ENCODE measurements at places on chromosomes 2 and 18. TPM values are rescaled to one million over a fixed set of nuclear protein-coding genes. Genes with fewer than 3 reads are reported as not detected.
A peak's percentile ranks its signal among the peaks of the same experiment; 100 is the strongest.

- DNase-seq = no peak
- H3K4me1 ChIP-seq = peaks cover 17% of the 10 kb centered on the region
- H3K27me3 ChIP-seq = peaks cover 38% of the 10 kb centered on the region
- no peak overlapping the region for H3K27ac ChIP-seq
These were observed 709.5 kb upstream of the ACVR2A start for GRCh38 chr2:147135376-147135775.

DNA sequence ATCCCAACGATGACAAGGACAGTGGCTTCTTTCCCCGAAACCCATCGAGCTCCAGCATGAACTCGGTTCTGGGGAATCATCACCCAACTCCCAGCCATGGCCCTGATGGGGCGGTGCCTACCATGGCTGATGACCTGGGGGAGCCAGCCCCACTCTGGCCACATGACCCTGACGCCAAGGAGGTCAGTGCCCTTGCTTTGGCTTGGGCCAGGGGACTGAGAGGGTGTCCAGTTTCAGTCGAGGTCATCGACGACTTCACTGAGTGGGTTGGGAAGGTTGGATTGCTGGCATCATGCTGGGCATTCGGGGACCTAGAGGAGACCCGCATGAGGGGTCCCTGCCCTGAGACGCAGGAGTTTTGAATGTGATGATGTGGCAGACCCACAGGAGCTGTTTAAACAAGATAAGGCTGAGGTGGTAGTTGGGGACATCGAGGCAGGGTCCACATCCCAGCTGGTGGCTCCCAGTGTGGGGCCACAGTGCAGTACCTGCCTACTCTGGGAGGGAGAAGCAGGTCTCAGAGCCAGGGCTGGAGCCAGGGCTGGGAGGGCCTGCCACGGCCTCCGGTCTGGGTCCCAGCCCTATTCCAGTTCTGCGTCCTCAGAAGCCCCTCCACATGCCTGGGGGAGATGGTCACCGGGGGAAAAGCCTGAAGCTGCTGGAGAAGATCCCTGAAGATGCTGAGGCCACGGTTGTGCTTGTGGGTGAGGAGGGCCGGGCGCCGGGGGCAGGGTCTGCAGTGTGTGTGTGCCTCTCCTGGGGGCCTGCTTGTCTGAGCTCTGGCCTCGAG is 6.0 kb downstream of the SLC4A3 start:
- no peaks in the 10 kb centered on the region for H3K27me3 ChIP-seq
- DNase-seq = no peak
- H3K27ac ChIP-seq = peak overlapping the region; percentile 63
- no peaks in the 10 kb centered on the region for H3K4me1 ChIP-seq
- peaks cover 2% of the 10 kb centered on the region for H3K36me3 ChIP-seq

DNA sequence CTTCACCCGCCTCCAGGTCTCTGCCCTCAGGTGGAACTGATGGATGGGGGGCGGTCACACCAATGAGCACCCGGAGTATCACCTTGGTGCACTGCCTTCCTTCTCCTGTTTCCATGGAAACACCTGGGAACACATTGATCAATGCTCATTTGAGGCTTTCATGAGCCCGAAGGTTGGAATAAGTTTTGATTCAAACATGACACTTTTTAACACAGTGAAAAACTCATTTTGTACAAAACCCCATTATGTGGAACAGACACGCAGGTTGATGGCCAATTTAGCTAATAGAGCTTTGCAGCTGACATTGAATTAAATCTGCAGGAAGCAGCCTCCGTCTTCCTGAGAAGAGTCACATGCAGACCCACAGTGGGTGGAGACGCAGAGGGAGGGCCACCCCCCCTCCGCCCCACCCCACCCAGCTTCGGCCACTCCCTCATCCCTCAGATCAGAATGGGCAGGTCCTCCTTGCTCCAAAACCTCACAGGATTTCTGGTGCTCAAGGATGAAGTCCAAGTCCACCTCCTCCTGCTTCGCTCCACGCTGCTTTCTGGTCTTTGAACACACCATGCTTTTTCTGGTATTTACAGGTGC is 96.0 kb upstream of the MYCN start:
- no peak overlapping the region for H3K4me3 ChIP-seq
- H3K4me1 ChIP-seq = peaks cover 8% of the 10 kb centered on the region
- H3K36me3 ChIP-seq = no peaks in the 10 kb centered on the region

DNA sequence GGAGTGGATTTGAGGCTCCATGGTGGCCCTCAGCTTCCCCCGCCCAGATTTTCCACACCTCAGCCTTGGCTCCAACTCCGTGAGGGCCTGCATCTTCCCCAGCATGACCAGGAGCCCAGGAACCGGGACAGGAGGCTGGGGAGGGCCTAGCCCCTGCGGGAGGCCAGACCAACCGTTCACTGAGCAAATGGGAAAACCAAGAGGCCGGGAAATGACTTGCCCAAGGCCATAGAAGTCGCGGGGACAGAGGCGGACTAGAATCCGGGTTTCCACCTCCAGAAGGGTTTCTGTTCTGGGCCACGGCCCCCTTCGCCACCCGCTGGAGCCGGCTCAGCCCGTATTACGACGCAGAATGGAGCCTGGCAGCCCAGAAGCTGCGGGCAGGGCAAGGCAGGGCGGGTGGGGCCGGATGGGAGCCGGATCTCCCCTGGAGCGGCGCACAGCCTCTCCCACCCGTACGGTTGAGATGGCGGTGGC is 7.9 kb upstream of the CRYBA2 start:
- H3K4me3 ChIP-seq = peak overlapping the region; percentile 68
- H3K27me3 ChIP-seq = peaks cover 71% of the 10 kb centered on the region
- H3K4me1 ChIP-seq = peaks cover 14% of the 10 kb centered on the region
- no peaks in the 10 kb centered on the region for H3K36me3 ChIP-seq
- H3K27ac ChIP-seq = peak overlapping the region; percentile 62

Gene NGEF
- total RNA-seq = 0.71 TPM

Gene COL4A4
- total RNA-seq = 0.44 TPM

Gene ERMN
- total RNA-seq = 0.22 TPM

Data from progenitor cell of endocrine pancreas (in vitro differentiated cells).